Kasumi-1 (cell line): ENCODE measurements at places on chromosomes 5 and 9.

DNA sequence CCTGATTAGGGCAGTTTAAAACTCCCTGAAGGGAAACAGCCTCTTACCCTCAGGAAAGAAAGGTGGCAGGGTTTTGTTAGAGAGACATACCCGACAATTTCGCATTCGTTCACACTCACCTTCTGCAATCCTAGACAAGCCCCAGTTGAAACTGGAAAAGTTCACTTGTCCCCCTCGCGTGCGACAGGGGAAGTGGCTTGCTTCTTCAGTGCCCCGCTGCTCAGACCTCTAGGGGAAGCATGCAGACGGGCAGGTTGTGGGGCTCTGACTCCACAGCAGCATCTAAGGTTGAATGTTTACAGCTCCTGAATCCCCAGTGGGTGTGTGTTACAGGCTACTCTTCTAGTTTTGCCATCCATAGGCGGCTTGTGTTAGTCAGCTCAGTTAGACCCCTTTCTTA is 575.7 kb upstream of the ACO1 start:
- DNase-seq: no peak

DNA sequence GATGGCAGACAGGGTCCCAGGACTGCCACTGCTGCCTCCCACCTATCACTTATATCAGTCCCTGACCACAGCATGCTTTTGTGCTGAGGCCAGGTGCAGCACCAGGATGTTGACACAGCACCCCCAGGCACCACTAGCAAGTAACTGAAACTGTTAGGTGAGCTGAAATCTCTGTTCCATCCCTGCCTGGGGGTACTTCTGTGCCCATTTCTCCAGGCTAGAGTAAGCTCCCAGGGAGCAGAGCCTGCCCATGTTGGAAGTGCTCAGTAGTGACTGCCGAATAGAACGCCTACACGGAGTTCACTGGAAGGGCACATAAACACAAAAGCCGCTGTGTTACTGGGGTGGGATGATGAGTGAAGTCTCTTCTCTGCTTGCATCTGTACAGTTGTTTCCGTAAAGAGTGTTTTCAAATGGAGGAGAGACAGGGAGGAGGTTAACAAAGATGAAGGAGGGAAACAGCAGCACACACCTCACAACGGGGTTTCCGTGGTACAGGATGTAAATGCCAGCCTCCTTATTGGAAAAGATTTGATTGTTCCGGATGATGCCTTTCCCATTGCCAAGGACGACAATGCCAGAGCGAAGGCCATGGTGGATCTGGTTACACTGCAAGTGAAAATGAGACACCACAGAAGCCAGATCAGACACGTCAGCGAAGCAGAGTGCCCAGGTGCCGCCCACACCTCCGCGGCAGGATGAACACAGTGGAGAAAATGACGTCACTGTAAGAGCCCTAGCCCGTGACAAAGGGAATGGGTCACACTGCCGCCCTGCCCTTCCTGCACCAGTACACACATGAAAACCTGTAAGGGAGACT is 43.1 kb downstream of the POLR1E start:
- DNase-seq: no peak

DNA sequence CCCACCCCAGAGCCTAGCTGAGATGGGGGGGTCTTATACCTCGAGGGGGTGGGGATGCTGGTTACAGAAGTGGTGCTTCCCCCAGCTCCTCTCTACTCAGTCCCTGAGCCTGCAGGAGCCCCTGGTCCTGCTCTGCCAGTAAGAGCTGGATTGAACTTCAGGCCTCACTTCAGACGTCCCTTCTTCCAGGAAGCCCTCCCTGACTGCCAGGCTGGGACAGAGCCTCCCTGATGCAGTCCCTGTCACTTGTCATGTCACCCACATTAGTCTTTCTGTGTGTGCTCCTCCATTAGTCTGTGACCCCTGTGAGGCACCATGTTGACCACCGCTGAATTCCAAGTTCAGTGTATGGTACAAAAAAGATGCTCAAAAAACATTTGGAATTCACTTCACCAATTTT is 78.7 kb upstream of the ASS1 start:
- DNase-seq: no peak

DNA sequence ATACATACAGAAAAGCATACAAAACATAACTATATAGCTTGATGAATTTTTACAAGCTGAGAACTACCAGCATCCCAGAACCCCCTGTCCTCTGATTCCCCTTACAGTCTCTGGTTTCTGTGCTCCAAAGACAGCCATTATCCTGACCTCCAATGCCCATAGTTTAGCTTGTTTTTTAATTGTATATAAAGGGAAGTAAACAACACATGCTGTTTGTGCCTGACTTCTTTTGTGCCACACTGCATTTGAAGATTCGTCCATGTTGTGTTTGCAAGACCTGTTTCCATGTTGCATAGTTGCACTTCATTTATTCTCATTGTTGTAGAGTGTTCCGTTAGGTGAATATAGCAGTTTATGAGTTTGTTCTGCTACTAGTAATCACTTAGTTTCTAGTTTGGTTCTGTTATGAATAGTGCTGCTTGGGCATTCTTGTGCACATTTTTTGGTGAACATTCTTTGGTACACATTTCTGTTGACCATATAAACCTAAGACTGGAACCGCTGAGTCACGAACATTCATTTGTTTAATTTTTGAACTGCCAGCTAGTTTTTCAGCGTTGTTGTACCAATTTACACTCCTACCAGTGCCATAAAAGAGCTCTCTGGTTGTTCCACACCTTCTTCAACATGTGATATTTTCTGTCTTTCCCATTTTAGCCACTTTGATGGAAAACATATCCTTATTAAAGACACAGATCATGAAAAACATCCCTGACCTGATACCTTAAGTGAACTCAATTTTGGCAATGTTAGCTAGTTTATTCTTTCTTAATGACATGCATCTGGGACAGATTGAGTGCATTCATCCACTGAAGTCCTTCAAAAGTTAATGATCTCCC is 78.1 kb upstream of the ANXA1 start:
- no peak for DNase-seq

DNA sequence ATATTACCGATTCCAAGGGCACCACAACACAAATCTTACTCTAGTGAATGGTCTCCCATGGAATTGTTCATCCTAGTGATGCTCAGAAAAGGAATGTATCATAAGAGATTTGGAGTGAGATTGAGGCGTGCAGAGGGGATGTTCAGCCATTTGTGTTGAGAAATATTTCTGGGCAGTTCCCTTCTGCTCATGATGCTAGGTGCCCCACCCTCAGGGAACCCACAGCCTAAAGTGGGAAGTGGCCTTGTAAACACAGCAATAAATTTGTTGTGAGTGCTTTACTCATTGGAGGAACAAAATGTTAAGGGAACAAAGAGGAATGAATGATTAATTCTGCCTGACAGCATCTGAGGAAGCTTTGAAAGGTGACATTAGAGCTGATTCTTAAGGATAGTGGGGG is 129.9 kb downstream of the TLE4 start:
- DNase-seq: no peak

GRCh38 chr9:68509689-68510088 is 31.0 kb downstream of the TMEM252 start:
- DNase-seq: no peak

DNA sequence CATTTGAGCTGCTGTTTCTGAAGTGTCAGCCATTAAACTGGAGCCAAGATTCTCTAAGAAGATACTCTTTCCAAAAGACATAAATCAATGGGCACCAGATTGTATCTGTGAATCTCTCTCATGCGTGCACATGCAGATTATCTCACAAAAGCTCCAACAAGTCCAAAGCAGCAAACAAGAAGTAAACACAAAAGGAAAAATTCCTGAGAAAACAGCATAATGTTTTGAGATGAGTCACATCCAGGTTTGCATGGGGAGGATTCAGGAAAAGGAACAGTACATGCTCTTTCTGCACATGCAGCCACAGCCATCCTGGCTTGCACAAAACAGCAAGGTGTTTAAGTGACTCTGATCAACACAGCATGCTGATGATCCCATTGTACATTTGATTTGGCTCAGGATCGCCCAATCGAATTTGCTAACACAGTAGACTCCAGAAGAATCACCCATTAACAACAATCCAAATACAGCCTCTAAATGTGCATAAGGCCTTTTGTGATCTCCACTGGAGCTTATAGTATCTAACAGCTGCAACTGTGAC is 143.1 kb downstream of the ELAVL2 start:
- DNase-seq: no peak

DNA sequence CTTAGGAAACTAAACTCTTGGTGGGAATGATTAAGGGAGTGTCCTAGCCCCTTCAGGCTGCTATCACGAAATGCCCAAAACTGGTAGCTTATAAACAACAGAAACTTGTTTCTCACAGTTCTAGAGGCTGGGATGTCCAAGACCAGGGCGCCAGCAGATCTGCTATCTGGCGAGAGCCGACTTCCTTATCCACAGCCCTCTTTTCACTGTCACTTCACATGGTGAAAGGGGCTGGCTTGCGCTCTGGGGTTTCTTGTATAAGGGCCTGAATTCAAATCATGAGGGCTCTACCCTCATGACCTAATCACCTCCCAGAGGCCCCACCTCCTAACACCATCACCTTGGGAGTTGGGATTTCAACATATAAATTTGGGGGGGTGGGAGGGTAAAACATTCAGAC is 49.1 kb downstream of the IPPK start:
- no peak for DNase-seq

DNA sequence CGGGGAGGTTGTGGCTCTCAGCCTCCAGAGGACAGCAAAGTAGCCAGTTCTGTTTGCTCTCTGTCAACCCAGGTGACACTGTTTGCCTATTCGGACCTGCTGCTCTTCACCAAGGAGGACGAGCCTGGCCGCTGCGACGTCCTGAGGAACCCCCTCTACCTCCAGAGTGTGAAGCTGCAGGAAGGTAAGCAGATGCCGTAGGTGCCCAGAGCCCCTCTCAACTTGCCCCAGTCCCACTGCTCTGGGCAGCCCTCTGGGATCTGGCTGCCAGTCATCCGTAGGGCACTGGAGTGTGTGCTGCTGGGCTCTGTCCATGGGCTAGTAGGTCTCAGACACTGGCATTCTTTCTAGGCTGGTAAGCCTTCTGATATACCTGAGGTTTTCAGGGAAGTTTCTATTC is 59.3 kb downstream of the RGS3 start:
- no peak for DNase-seq

- DNase-seq: peak; percentile 82
These were observed 8.3 kb upstream of the COMMD10 start for GRCh38 chr5:116076496-116076895.

DNA sequence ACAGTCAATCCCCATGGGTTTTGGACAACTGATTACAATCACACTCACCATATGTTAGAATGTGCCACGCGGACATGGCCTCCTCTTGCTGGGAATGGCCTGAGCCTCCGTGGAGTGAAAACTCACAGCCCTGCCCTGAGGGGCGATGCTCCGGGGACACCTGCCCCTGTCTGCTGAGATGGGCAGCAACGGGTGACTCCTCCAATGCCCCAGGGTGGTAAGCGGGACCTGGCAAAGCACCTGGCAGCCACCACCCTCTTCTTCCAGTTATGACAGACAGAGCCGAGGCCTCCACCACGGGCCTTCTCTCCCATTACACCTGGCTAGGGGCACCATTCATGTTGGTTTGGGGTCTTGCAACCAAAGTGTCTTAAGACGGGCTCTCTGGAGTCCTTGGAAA is 94.9 kb upstream of the COL5A1 start:
- DNase-seq: no peak

- DNase-seq: no peak
These were observed 36.3 kb upstream of the SHISAL2B start for GRCh38 chr5:64653766-64654560.

- peak; percentile 8 for DNase-seq
These were observed 72.1 kb downstream of the LRSAM1 start for GRCh38 chr9:127523312-127523851.

- no peak for DNase-seq
These were observed 326.8 kb downstream of the BNC2 start for GRCh38 chr9:16543686-16544085.

- DNase-seq: no peak
These were observed 10.4 kb upstream of the PPARGC1B start for GRCh38 chr5:149719666-149720065.

DNA sequence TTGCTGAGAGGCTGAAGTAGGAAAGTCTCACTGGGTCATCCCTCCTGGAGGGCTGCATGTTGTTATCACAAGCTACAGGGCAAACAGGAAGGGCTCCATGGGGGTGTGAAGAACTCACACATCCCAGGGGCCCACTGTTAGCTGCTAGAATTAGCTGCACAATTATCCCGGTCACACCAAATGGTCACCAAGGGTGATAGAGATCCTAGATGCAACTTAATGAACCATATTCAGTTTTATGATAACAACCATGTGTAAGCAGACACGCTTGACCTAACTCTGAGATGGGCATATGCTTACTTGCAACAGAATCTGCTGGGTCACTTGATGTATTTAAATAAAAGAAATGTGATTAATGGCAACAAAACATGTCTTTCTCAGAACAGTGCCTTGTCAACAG is 143.5 kb upstream of the C6 start:
- DNase-seq: no peak
